NCI-H1694 (cell line): ENCODE measurements at places on chromosomes 12 and 14.

GRCh38 chr14:35286003-35286600 is 6.1 kb upstream of the PSMA6 start:
- no peak for DNase-seq

- DNase-seq, result no peak
These were observed 15.6 kb downstream of the JDP2 start for GRCh38 chr14:75443203-75443969.

GRCh38 chr14:84340938-84341337 is 1189.0 kb upstream of the FLRT2 start:
- no peak for DNase-seq

- DNase-seq, result no peak
These were observed 68.2 kb upstream of the ACTN1 start for GRCh38 chr14:69047255-69047654.
